Dorsolateral prefrontal cortex (tissue), 122 donors: ENCODE measurements at places on chromosomes 1 and 21. TPM values are rescaled to one million over a fixed set of nuclear protein-coding genes. Genes with fewer than 3 reads are reported as not detected.

DNA sequence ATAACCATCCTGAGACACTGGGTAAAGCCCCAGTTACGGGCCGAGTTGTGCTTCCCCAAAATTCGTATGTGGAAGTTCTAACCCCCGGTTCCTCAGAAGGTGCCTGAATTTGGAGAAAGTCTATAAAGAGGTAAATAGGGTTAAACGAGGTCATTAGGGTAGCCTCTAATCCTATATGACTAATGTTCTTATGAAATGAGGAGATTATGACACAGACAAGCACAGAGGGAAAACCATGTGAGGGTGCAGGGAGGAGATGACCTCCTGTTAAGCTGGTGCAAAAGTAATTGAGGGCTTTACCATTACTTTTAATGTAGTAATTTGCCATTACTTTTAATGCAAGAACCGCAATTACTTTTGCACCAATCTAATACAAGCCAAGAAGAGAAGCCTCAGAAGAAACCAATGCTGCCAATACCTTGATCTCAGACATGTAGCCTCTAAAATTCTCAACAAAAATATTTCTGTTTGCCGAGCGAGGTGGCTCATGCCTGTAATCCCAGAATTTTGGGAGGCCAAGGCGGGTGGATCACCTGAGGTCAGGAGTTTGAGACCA lies 260.8 kb downstream of the GPATCH2 start:
- no peak for DNase-seq

- no peak for DNase-seq
Measured at GRCh38 chr1:209625791-209626285, 26.4 kb downstream of the LAMB3 start.

Gene ADAMTSL4
- 2.4 TPM for total RNA-seq

- peak; percentile 16 for DNase-seq
Measured at GRCh38 chr21:41612674-41613532, 104.9 kb upstream of the TMPRSS2 start.

Gene DIRAS3
- 5.5 TPM for total RNA-seq

Gene GRIK1
- 22.9 TPM for total RNA-seq

Gene EFNA1
- 24.4 TPM for total RNA-seq

Gene GBP2
- total RNA-seq, result 24.3 TPM

- no peak for DNase-seq
Measured at GRCh38 chr1:212118167-212118871, 82.8 kb downstream of the DTL start.

DNA sequence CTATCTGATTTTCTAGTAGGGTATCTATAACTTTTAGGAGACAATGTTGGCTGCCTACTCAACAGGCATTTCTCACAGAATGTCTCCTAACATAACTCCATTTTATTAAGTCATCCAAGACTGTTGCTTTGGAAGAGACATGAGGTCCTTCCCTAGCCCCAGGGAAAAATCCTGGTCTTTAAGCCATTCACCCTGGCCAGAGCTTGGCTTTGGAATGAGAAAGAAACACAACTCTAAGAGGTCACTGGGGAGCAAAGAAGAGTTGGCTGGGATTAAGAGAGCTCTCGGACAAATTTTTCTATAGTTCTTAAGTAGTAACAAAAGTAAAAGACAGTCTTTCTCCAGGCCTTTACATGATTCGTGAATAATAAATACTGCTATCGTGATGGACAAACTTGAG lies 57.9 kb downstream of the PCNX2 start:
- DNase-seq, result no peak

Gene ORC1
- 0.42 TPM for total RNA-seq

- no peak for DNase-seq
Measured at GRCh38 chr1:108897865-108898720, 21.3 kb downstream of the GPSM2 start.

Gene SYT11
- total RNA-seq, result 201 TPM

Gene CYP4A22
- 0.50 TPM for total RNA-seq

- no peak for DNase-seq
Measured at GRCh38 chr1:171346881-171347280, 32.9 kb downstream of the FMO4 start.

DNA sequence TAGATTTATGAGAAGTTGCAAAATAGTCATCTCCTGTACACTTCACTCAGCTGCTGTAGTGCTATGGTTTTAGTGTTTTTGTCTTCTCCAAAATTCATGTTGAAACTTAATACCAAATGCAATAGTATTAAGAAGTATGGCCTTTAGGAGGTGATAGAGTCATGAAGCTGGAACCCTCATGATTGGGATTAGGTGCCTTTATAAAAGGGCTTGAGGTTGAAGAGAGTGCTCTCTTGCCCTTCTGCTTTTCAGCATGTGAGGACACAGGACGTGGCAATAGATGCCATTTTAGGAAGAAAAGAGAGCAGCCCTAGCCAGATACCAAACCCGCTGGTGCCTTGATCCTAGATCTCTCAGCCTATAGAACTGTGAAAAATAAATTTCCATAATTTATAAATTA lies 87.6 kb downstream of the CTH start:
- no peak for DNase-seq

GRCh38 chr1:172719066-172719627 lies 60.2 kb downstream of the FASLG start:
- DNase-seq, result no peak

Gene PYHIN1
- total RNA-seq, result not detected

DNA sequence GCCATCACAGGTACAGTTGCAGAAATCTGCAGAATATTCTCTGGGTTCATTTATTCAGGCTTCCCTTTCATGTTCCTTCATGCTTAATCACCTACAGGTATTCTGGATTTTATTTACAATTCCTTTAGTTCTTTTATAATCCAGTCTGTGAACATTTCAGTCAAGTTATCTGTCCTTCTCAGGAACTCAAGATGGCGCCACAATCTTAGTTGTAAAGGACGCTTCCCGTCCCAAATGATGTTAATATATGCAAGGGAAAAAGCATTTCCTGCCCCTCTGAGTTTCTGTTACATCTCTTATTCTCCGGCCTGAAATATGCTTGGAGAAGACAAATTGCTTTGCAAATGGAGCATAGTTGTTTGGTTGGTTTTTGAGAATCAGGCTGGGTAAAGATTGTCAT lies 19.3 kb downstream of the F3 start:
- no peak for DNase-seq

- DNase-seq, result no peak
Measured at GRCh38 chr1:74363220-74363619, 128.0 kb downstream of the TNNI3K start.

Gene S100A5
- total RNA-seq, result not detected

DNA sequence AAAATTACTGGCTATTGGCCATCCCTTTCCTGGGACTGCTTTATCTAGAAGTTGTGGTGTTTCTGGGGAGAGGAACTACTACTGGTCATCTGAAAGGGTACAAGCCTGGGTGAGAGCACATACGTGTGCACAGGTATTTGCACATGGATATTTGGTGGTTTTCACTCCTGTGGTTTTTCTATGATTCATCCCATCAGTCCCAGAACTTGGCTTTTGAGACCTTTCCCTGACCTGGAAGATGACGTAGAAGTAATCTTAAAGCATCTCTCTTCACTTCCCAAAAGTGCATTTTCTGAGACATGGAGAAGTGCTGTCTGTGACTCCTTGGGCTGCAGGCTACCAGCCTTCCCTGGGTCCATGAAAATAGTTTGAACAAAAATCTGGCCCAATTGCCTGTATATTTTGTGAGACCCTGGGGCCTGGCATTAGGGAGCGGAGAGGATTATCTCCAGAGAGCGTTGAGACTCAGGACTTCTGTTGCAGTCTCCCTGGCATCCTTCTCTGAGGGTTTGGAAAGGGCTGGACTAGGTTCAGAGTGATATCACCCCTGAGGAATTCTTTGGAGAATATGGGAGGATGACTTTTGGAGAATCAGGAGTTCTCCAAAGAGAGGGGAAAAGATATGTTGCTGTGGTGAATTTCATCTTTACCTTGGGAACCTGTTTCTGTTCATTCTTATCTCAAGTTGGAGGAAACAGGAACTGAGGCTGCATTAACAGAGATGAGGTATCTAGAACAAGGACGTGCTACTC lies 130.8 kb downstream of the NOS1AP start:
- DNase-seq, result no peak

Gene MAN1C1
- total RNA-seq, result 74.6 TPM

Gene UTS2
- total RNA-seq, result not detected

Gene FAM3B
- not detected for total RNA-seq
